Esophagus squamous epithelium (tissue), 5 donors: ENCODE measurements at places on chromosomes 3 and 15.

- no peak for DNase-seq
These were observed 41.4 kb upstream of the ATG7 start for GRCh38 chr3:11230832-11231231.

GRCh38 chr3:148796799-148797198, 30.8 kb upstream of the CPB1 start:
- no peak for DNase-seq

GRCh38 chr3:134658555-134658954, 7.7 kb upstream of the KY start:
- DNase-seq: no peak

DNA sequence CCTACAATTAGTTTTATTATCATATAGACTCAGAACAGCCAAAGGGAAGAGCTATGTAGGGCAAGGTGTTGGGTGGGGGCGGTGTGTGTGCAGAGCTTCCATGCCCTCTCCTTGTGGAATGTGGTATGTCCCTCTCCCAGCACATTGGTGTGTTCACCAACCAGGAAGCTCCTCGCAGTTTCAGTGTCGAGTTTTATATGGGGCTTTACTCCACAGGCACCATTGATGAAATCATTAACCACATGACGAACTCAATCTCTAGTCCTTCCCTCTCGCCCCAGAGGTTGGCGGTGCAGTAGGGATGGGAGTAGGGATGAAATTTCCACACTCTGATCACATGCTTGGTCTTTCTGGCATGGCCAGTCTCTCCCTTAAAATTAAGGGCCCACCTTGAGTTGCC, 13.6 kb upstream of the SRP14 start:
- no peak for DNase-seq
